Left kidney (tissue), 8 donors: ENCODE measurements at places on chromosomes 6 and 20.

DNA sequence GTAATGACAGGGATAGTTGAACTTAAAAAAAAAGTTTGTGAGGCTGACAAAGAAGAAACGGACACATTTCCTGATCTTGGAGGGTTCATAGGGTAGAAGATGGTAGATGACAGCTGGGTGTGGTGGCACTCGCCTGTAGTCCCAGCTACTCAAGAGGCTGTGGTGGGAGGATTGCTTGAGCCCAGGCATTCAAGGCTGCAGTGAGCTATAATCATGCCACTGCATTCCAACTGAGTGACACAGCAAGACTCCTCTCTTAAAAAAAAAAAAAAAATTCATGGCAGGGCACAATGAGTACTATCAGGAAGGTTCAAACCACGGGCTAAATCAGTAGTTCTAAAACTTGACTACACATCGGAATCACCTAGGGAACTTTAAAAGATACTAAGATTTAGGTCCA, 2.0 kb upstream of the MICA start:
- no peak for DNase-seq

- no peak for DNase-seq
Measured at GRCh38 chr20:36591281-36591680, 14.3 kb upstream of the RAB5IF start.

DNA sequence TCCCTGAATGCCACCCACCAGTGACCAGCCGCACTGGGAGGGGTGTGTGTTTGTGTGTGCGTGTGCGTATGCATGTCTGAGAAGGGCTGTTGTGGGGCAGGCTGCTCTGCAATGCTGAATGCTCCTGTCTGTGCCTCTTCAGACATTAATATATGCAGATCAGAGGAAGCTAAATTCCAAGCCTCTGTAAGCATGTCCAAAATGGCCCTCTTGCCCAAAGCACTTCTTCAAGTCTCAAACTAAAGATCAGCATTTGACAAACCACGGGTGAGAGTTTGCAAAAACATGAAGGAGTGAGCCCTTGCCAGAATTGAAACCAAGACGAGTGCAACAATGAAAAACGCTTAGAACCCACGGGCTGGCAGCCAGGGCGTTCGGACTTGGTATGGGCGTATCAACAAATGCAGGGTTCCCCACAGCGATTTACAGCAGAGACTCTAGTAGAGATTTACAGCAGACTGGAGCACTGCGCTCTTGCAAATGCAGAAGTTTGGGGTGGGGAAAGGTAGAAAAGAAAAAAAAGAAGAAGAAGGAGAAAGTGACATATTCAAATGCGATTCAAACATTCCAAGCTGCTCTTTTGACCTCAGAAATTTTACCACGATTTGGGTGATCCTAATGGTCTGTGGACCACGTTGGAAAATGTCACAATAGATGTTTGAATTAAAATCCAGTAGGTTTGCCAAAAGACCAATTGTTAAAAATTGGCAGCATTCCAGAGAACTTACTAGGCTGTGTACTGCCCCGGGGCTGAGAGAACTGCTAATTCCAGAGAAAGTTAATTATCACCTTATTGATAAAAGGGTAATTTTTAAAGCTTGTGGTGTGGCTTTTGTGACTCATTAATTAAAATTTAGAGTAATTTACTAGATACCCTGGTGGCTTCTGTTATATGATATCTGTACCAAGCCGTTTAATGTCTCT, 3.5 kb downstream of the SCML4 start:
- DNase-seq: no peak

DNA sequence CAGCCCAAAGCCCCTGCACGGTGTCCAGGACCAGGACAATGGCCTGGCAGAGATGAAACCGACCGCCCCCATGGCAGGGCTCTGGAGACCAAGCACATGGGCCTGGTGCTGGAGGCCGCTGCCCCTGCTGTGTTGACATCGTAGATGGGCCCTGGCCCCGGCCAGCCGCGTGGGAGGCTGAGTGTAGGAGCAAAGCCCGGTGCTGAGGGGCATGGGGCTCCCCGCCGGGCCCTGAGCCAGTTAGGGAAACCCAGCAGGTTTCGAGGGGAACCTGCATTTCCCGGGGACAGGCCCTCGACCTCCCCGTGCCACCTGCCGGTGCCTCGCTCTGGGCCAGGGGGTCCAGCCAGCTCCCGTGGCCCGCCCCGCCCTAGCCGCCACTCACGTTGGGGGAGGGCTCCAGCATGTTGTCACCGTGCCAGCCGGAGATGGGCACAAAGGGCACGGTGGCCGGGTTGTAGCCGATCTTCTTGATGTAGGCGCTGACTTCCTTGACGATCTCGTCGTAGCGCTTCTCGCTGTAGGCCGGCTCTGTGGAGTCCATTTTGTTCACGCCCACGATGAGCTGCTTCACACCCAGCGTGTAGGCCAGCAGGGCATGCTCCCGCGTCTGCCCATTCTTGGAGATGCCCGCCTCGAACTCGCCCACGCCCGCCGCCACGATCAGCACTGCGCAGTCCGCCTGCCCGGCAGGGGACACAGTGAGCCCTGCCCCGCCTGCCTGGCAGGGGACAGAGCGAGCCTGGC, 4.3 kb downstream of the EEF1A2 start:
- DNase-seq: no peak

GRCh38 chr20:31543966-31544598, 29.8 kb downstream of the HM13 start:
- no peak for DNase-seq

GRCh38 chr20:34736106-34736735, 32.1 kb downstream of the TP53INP2 start:
- no peak for DNase-seq

DNA sequence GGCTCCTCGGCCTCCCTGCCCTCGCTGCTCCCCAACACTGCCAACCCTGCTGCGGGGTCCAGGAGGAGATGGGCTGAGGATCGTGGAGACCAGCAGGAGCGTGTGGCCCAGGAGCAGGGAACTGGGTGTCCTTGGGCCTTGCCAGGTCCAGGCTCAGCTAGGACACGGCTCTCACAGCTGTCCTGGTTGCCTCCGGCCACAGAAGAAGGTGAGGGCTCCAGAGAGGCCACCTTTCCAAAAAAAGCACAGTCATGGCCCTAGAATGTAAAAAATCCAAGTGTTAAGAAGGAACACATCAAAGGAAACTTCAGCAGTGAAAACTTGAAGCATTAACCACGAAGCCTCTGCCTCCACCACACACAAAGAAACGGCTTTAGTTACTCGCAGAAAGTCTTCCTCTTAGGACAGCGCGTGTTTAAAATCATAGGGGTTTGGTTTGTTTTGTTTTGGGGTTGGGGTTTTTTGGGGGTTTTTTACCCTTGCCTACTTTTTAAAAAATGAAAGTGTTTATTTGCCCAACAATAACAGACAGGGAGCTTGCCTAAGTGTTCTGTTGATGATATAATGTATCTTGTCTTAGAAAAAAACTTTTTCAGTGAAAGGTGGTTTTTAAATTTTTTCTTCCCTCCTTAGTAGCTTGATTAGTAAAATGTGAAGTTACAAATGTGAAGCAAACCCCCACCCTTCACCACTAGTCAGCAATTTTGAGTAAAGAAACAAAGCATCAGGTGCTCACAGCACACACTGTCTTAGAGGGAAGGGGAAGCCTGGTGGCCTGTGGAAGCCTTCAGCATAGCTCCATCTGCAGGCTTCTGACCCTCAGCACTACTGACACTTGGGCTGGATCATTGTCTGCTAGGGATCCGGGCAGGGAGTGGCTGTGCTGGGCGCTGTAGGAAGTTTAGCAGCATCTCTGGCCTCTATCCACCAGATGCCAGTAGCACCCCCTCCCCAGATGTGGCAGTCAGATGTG, 60.0 kb downstream of the PTPN1 start:
- no peak for DNase-seq
